ENCODE measurements at places on chromosomes 2 and 18.

DNA sequence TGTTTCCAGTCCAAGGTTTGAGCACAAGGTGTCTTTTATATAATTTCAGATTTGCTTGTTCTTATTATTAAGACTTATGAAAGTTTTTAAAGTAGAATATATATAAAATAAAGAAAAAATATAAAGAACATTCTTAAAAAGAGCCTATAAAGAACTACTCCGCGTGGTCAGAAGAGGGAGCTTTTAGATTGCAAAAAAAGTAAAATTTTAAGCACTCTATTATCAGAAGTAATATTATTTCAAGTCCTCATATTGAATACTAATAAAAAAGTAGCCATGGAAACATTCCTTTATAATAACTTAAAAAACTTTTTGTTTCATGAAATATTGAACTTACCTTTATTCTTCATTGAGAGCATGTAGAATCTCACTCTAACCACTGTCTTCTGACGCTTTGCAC, 51.4 kb downstream of the LINC00305 start:
- DNase-seq: no peak

GRCh38 chr2:100853909-100854810, 34.2 kb downstream of the NPAS2 start:
- DNase-seq: no peak

DNA sequence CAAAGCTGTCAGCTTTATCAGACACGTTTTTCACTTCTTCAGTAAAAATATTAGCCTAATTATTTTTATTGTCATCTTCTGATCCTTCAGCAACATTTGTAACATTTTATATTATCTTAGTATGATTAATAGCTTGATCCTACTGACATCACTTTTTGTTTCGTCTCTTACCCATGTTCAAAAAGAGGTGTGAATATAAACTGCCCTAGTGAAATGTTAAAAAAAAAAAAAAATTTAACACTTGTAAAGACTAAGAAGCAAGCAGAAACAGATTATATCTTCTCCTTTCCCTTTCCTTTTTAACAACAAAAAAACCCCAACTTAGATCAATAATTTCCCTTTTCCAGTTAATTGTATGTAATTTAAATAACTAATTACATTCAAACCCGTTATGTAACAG, 36.2 kb upstream of the C2orf66 start:
- no peak for DNase-seq

GRCh38 chr2:140526575-140526974, 1604.2 kb downstream of the LRP1B start:
- DNase-seq: no peak

GRCh38 chr18:48827291-48828193, 123.2 kb downstream of the SMAD7 start:
- DNase-seq: peak; percentile 88

DNA sequence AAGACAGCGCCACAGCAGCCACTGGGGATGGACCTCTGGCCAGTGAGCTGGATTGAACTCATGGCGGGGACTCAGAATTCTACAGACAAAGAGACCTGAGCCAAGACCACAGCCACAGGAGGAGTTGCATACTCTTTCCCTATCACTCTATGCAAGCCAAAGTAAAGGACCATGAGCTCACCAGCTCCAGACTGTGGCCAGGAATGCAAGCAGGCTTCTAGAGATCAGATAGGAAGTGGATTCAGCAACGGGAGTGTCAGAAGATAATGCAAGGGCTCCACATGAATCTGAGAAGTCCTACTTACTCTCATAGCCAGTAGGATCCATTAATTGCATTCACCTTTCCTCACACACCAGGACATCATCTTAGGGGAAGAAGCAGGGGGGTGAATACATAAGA, 415.4 kb upstream of the POU3F3 start:
- DNase-seq: no peak

DNA sequence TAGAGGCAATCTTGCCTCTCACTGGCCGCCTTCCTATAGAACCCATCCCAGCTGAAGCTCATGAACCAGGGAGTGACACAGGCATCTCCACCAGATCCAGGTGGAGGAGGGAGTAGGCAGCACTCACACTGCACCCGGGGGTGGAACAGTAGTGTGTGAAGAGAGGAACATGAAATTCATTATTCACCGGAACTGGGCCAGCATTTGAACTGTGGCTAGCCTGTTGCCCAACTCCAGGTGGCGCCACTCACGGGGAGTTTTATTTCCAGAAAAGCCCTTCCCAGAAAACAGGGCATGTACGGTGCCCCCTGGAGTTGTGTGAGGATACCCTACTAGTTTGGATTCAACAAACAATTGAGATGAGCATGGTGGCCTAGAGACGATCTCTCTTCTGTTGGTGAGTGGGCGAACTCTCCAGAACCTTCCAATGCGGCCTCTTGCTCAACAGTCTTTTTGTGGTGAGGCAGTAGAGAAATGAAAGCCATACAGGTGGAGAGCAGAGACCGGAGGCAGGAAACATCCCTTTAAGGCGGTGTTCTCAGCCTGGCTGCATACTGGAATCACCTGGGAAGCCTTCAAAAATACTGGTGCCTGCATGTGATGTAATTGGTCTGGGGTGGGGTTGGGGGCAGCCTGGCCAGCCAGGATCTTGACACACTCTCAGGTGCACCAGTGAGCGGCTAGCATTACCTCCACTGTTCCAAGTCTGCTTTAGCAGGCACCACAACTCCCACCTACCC, 73.5 kb upstream of the NEDD4L start:
- no peak for DNase-seq

DNA sequence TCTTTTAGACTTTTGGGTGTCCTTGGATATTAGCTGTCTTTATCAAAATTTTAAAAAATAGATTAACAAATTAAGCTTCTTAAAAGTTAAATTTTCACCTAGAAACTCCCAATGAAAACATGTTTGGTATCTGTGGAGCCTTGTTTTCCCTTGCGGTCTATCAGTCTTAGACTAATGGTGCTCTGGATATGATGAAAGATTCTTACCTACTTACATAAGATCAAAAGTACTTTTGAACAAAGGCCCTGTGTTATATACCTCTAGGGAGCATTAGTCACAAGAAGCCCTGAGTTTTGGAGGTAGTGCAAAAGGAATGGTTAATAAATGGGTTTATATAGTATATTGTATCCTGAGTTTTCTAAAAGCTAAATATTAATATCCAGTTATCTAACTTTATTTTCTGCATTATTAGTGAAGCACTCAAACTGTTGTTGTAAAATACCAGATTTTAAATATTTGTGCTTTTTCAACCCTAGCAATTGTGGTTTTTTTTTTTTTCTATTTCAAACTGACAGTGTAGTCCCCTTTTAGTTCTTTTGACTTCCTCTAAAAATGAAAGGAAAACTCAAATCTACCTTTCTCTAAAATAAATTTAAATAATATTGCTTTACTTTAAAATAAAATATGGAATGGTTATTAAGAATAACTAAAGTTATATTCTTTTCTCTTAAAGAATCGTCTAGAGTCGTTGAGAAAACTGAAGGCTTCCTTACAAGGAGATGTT, 18.1 kb downstream of the NDC80 start:
- no peak for DNase-seq

DNA sequence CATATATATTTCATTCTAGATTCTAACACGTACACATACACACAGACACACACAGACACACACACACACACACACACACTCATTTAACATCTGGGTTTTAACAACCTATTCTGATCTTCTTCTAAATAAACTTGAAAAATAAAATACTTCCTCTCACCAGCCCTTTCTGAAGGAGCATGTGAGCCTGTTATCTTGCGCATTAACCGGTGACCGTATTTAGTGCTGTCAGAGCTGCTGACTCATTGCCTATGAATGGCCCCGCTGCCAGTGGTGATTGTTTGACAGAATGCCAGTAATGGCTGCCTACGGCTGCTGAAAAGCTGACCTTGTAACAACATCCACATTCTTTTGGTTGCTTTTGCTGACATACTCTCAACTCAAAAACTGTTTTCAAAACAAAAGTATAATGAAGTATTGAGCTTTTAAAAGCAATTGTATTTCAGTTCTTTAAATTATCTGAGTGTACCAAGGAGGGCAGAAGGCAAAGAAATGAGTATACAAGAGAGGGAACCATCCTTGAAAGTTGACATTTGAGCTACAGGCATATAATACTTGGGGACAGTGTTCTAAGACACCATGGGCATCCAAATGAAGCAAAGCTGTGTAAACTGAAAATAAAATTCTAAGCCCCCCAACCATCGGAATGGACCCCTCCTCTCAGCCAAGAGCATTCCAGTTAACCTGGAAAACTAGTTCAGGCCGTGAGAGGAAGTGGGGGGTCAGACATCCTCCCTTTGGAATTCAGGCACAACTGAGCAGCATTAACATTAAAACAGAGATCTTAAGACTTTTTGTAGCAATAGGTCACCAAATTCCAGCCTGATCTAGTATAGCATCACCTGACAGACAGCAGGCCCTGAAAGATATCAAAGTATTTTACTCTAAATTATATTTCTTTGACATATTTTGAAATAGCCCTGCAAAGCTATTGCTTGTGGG, 50.2 kb upstream of the DTNA start:
- DNase-seq: no peak

DNA sequence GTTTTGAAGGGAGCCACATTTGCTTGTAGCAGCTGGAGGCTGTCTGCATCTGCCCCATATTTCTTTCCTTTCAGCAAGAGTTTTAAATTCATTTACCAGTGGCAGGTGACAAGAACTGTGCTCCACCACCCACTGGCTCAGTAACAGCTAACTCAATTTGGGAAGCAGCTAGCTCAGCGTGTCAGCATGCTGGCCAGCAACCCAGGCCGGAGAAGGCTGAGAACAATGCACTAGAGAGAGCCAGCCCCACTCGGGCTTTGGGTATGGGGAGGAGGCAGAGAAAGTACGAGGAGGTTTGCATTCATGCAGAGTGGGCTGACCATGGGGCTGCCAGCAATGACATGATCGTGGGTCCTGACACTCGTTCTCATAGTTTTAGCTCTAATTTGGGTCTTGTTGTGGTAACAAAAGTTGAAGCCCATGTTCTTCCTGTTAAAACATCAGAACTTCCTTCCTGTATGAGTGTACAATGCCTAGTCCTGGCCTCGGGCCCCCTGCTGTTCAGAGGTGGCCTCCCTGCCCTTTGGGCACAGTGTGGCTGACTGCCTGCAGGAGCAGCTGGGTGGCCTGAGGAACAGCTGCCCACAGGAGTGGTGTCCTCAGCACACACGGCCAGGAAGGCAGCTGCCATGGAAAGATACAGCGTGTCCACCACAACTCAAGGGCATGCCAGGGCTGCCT, 23.0 kb downstream of the CDC42EP3 start:
- no peak for DNase-seq

DNA sequence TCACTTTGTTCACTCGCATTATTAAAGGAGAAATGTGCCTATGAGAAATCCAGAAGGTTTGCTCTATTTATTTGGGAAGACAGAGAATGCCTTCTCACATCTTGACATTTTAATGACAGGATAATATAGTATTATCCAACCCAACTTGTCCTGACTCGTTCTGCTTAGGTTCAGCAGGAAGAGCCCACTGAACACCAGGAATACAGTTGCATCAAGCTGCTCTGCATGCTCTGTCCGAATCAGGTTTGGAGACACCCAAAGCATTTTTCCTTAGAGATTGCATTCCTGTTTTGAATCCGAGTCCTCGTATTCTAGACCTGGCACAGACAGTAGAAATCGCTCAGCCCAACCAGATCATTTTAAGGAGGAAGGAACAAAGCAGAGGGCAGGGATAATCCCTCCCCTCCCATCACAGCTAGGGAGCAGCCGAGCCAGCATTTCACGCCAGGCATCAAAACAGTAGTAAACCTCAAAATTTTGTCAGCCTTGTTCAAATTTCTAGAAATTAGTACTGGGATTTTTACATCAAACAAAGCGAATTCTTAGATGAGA, 837.4 kb upstream of the ID2 start:
- DNase-seq: no peak

- DNase-seq: no peak
Measured at GRCh38 chr2:48146552-48146951, 240.3 kb upstream of the FBXO11 start.

DNA sequence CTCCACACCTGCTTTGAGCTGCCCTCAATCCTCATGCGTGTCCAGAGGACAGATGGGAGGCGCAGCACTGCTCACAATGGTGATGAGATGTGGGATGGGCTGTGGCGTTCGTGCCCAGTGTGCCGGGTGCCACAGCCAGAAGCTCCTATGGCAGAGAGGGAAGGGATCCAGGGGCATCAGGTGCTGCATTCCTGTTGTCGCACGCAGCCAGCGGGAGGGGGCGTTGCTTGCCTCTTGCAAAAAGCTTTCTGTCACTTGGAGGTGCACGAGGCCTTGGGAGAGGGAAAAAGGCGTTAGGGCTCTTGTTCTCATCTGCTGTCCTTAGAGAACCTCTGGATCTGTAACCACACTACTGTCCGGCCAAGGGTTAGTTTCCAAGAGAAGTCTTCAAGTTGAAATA, 29.2 kb upstream of the ALLC start:
- DNase-seq: no peak

DNA sequence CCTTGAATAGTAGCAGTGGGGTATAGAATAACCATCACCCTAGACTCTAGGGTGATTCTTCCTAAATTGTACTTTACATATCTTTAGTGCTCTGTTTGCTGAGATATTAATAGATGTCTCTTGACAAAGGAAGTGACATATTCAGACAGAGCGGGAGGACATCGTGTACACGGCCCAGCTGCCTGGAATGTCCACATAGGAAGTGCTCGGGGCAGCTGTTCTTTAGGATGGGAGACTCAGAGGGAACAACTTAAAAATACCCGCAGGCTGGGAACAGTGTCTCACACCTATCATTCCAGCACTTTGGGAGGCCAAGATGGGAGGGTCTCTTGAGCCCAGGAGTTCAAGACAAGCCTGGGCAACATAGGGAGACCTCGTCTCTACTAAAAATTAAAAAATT, 206.1 kb downstream of the FAM210A start:
- no peak for DNase-seq

GRCh38 chr2:168137510-168138180, 109.8 kb downstream of the STK39 start:
- no peak for DNase-seq

DNA sequence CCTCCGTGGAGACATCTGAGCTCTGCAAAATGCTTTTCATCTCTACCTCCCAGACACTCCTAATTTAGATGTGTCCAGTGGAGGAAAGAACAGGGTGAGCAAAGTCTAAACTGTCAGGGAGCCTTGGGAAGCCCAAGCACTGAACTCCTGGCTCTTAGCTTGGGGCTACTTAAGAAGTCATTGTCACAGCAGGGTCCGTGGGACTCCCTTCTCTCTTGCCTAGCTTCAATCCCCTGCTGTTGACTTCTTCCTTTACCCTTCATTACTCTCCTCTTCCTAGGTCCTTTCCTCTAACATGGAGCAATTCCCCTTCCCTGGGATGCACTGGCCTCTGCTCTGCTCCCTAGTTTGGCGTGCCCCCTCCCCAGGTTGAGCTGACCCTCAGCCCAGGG, 3.4 kb downstream of the OSR1 start:
- DNase-seq: no peak

- DNase-seq: no peak
Measured at GRCh38 chr2:111162718-111163331, 42.1 kb downstream of the BCL2L11 start.

Data from right renal cortex interstitium (tissue), 3 donors.